ENCODE measurements at places on chromosomes 2 and 18.

DNA sequence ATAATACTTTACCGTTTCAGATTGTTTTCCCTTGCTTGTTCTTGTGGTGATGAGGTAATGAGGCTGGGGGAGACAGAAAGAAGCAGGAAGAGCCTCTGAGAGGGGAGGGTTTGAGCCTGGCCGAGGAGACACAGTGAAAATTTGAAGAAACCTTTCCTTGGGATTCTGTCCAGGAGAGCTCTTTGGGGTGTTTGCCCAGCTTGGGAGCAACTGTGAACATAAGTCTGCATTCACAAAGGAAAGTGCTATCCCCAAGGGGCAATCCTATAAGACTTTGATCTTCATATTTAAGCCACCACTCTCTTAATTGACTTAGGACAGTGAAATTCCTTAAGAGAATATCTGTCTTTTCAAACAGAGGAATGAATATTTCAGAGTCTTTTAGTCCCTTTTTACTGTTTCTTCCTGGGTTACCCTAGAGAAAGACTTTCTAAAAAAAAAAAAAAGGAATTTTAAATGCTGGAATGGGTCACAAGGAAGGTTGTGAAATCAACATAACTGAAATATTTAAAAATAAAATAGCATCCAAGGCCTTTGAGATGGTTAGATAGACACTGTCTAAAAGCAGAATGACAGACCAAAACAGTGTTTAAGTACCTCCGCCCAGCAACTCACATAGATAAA is 52.5 kb upstream of the STAM2 start:
- DNase-seq: no peak

- DNase-seq: no peak
Observed at GRCh38 chr2:62032096-62032495, 126.6 kb downstream of the COMMD1 start.

GRCh38 chr18:29596959-29597358 is 1420.0 kb upstream of the CDH2 start:
- DNase-seq: no peak

GRCh38 chr2:182652326-182652725 is 63.7 kb upstream of the DNAJC10 start:
- no peak for DNase-seq

DNA sequence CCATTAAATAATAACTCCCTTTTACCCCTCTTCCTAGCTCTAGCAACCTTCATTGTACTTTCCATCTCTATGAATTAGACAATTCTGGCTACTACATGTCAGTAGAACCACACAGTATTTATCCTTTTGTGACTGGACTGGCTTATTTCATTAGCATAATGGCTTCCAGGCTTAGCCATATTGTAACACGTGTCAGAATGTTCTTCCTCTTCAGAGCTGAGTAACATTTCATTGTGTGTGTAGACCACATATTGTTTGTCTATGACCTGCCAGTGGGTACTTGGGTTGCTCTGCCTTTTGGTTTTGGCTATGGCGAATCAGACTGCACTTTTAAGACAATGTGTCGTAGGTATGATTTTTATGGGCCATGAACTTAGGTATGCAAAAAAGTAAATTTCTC is 20.9 kb downstream of the TSN start:
- no peak for DNase-seq

- no peak for DNase-seq
Observed at GRCh38 chr2:162734287-162734686, 104.3 kb downstream of the KCNH7 start.

- no peak for DNase-seq
Observed at GRCh38 chr2:67848551-67849285, 214.1 kb downstream of the C1D start.

DNA sequence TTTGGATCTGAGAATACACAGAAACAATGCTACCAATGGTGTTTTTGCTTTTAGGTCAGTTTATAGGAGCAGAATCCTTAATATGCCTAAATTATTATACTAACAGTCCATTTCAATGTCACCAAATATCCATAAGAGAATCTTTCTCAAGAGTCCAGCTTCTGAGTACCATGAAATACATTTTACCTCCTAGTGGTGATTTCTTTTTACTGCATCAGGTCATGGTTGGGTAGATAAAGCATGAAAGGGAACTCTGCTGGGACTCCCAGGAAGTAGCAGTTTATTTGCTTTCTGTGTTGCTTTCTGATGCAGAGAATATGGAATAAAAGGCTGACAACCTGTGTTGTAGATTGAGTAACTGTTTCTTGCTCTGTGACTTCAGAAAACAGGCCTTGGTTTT is 115.6 kb downstream of the PPP1R1C start:
- DNase-seq: no peak

GRCh38 chr2:174663550-174663949 is 65.9 kb upstream of the WIPF1 start:
- DNase-seq: no peak

DNA sequence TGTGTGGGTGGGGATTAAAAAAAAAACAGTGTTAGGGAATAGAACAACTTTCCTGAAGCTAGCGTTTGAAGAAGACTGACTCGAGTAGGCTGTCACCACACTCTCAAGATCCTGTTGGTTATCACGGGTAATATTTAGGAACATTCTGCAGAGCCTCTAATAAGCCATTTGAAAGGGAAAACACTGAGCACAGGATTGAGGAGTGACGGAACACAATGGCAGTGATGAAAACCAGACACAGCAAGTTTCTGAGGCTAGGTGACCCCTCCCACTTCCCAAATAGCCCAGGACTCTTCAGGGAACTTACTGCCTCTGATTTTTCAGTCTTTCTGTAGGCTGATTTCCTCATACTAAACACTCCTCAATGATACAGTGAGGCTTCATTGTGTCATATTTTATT is 88.2 kb upstream of the TMEM200C start:
- no peak for DNase-seq

GRCh38 chr2:42045352-42045751 is 2.5 kb upstream of the PKDCC start:
- DNase-seq: no peak

DNA sequence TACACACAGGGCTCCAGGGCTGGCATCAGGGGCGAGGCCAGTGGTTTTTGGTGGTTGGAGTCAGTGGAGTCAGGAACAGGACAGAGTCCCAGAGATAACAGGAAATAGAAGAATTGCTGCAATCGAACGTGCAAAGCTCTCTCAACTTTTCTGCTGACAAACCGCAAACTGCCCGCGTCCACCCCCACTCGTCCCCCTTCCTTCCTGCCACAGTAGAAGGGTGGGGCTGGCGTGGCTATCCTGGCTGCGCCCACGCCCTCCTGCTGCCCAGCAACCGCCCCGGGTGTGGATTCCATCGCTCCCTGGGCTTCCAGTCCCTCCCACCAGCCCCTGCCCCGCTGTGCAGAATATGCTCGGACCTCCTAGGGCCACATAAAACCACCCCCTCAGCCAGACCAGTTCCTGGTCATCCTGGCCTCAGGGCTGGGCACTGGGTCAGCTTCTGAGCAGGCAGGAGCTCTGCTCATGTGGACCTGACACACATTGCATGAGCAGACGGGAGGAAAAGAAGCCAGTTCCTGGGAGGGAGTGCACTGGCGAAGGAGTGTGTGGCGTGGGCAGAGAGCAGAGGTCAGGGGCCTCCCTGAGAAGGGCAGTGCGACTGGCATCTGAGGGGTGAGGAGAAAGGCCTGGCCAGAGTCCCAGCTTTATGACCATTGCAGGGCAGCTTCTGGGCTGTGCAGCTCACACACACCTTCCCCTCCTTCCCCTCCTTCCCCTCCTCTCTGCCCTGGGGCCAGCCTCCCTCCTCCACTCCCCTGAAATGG is 85.4 kb upstream of the ATG16L1 start:
- DNase-seq: no peak

GRCh38 chr2:20150110-20150706 is 74.7 kb downstream of the SDC1 start:
- no peak for DNase-seq

GRCh38 chr2:8564475-8564874 is 117.4 kb upstream of the ID2 start:
- no peak for DNase-seq

GRCh38 chr2:10267551-10268465 is 34.9 kb upstream of the HPCAL1 start:
- DNase-seq: no peak

- no peak for DNase-seq
Observed at GRCh38 chr2:192150166-192150565, 44.6 kb downstream of the TMEFF2 start.

GRCh38 chr2:109178968-109179367 is 50.0 kb downstream of the SH3RF3 start:
- no peak for DNase-seq

- no peak for DNase-seq
Observed at GRCh38 chr2:59080451-59081181, 839.5 kb upstream of the FANCL start.
